Fibroblast of the conjunctiva (primary cell): ENCODE measurements at places on chromosomes 12 and 14.

- no peak for DNase-seq
These were observed 671.2 kb downstream of the LRFN5 start for GRCh38 chr14:42277840-42278239.

DNA sequence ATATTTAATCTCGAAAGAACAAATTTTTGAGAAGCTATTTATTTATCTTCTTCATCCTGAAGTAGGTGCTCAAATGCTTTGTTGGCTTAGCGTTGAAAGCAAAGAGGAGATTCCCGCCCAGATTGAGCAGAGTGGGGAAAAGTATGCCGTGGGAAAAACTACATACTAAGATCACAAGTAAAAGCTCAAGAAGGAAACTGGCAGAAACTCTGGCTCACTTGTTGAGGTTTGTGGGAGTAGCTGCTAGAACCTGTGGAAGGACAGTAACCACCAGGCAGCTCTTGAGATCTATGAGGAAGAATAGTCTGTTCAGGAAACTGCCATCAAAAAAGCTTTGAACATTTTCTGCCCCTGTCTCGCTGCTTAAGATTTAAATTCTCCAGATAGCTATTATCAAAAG, 3.9 kb downstream of the MYRFL start:
- DNase-seq, result no peak

- no peak for DNase-seq
These were observed 14.1 kb downstream of the GPX2 start for GRCh38 chr14:64928239-64929013.

DNA sequence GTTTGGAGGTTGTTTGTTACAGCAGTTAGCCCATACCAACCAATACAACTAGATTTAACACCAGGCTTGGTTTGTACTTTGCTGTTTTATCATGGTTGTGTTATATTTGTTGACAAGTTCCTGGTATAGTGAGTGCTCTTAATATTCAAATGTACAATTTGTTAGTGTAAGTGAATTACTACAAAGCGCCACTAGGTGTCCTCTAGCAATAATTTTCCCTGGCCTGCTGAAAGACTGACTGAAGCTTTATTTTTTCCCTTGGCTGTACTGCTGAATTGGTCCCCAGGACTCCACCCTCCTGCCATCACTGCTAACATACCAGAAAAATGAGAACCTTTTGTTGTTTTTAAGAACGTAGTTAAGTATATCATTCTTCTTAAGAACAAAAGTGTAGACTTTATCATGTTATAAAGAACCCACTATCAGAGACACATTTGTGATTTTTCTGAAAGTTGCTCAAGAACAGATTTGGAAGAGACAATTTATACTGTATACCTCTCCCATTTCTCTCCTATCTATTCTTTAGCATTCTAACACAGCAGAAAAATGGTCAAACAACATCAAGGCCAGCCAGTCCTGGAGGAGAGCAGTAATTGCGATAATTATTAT, 75.3 kb upstream of the FAR2 start:
- DNase-seq, result peak; percentile 51

DNA sequence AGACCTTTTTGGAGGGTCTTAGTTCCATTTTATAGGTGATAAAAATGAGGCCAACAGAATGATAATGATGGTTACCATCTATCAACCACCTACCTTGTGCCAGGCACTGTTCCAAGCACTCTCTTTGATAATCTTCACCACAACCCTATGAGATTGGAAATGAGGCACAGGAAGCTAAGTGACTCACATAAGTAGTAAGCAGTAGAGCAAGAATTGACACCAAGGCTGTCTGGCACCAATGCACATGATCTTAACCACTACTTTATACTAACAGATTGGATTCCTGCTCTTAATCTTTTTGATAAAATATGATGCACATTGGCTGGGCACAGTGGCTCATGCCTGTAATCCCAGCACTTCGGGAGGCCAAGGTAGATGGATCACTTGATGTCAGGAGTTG, 91.4 kb downstream of the DRAM1 start:
- no peak for DNase-seq

DNA sequence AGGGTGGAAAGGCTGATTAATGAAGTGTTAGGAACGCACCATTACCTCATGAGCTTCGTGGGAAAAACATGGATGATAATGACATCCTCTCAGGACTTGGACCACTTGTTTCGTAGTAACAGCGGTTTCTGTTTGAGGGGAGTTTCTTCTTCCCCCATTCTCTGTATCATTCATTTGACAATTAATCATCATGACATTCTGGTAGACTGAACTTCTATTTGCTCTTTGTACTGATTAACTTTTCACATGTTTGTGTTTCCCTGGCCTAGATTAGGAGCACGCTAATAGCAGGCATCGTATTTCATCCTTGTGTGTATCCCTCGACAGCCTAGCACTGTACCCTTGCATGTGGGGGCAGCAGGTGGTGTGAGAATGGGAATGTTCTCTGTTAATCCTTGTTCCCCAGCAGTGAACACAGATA, 8.0 kb downstream of the LRRC74A start:
- DNase-seq, result no peak

DNA sequence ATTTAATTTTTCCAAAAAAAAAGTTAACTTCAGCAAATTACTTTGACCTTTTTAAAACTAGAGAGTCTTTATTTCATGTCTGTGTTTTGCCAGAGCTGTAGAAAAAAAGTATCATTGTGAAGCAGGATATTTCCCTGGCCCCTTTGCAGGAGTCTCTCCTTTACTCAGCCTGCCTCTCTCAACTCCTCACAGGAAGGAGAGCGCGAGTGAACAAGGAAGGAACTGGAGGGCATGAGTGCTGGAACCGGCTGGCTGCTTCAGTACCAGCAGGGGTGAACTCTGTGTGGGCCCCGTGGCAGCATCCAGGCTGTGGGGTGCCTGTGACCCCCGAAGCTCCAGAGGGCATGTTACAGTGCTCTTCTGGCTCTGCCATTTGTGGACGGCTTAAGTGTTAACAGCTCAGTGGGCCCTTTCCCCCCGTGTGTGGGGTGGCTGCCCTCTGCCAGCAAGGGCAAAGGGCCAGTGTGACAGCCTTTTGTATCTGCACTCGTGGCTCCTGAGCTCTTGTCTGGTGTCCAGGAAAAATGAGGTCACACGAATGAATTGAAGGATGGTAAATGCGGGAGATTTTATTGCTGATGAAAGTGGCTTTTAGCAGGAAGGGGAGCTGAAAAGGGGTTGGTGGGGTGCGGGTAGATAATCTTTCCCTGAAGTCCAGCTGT, 76.6 kb upstream of the KCNH3 start:
- no peak for DNase-seq

DNA sequence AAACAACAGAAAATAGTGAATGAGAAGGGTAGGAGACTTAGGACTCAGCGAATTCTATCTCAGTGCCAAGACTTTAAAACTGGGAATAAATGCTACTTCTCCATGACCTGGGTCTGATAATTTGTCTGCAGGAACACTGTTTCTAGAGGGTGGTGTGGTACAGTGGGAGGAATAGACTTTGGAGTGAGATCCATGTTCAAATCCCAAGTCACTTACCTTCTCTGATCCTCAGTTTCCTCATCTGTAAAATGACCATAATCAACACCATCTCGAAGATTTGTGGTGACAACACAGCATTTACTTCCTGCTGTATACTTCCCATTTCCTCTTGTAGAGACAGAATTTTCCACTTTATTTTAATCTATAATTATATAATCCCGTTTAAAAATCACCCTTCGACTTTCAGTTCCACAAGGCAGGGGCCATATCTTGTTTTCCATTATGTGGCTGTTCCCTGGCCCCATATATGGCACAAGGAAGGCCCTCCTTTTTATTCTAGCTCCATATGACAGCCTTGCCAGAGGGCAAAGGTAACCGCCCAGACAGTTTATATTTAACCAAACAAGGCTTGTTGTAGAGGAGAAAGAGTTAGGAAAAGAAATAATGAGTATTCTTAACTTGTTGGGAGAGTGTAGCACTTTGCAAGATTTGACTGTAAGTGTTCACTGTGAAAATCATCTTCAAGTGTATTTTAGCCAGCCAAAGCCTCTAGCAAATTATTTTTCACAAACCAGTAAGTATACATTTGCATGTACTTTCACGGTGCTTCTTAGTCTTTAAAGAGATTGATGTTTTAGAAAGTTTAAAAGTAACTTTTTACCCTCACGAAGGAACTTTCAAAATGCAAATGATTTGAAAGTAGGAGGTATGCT, 243.1 kb downstream of the AKAP6 start:
- no peak for DNase-seq

DNA sequence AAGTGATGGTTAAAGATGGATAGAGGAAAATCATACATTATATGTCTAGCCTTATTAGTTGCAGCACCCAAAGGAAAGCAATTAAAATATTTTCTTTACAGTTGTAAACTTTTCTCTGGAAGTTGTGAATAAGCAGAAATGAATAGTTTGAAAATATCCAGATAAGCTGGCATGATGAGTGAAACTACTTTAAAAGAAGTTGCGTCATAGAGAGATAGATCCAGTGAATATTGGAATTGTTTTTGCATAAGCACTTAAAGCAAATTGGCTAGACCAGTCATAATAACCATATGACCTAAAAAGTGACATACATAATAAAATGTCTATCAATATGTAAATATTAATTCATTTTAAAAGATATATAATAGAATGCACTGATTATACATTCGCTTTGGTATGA, 132.1 kb downstream of the SOX5 start:
- no peak for DNase-seq

DNA sequence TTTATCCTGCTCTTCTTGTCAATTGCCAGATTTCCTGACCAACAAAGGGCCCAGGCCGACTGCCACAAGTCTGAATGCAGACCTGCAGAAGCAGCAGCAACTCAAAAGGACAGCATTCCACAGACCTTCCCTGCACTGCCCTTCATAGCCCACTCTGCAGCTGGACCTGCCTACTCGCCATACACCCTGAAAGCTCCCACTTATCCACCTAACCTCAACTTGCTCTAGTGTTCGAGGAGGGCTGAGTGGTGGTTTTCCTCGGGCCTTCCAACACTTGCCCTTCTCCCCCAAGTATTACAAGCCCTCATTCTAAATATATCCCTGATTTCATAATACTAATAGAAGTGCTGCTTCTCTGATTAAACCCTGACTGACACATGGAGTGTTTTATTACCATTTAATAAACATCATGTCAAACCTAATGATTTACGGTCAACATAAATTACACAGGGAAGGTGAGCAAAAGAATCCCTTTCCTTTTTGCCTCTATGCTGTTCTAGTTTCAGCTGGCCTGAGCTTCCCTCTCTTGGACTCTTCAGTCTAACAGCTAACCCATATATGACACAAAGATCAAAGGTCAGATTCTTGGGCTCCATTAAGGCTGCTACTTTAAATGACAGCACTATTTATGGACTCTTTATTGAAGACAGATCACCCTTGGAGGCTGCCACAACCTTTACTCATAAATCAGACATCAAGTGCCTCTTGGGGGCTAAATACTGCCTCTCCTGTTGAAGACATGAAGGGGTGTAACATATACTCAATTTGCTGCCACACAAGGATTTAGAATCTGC, 1546.9 kb upstream of the TMEM132C start:
- no peak for DNase-seq

GRCh38 chr14:32720927-32721326, 217.8 kb upstream of the NPAS3 start:
- no peak for DNase-seq

DNA sequence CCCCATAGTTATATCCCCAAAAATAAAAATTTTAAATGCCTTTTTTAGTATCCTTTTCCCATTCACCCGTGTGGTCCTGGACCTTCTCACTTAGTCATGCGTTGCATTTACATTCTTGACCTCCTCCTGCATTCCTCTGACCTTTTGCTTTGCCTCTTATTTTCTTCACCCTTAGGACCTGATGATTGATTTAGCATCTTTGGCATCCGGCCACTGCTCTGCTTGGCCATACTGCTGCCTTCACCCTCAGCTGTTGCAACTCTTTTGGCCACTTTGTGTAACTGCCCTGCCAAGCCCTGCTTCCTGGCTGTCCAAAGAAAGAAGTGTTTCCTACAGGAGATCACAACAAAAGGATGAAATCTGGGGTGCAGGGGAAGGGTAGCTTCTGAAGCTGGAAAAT, 48.8 kb upstream of the SLC38A4 start:
- peak; percentile 6 for DNase-seq

GRCh38 chr14:24113801-24114531, 611 bp upstream of the DCAF11 start:
- peak; percentile 82 for DNase-seq

- no peak for DNase-seq
These were observed 119.4 kb downstream of the KTN1 start for GRCh38 chr14:55699131-55700057.

DNA sequence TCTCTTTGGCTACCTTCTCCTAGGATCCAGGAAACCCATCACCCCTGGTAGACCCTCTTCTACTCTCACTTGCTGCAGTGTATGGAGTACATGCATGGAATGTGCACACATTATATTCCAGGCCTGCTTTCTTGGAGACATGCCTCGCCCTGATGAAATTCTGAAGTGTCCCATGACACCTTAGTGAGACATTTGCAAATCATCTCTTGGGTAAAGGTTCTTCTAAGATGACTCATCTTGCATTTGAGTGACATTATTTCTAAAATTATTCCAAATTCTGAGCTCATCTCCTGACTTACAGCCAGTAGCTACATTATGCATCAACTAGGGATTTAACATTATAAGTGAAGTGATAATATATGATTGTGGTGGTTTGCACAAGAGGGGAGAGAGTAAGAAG, 49.8 kb downstream of the SDR9C7 start:
- DNase-seq, result peak; percentile 6

DNA sequence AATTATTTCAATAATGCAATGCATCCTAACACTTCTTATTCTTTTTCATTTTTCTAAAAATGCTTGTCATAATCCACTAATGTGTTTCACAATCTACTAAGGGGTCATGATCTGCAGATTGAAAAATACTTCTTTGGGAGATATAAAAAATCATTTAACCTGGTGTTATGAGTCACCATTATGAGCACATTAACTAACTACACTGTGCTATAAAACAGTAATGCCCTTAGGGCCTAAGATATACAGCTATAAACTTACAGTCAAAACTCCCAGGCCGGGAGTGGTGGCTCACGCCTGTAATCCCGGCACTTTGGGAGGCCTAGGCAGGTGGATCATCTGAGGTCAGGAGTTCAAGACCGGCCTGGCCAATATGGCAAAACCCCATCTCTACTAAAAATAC, 14.2 kb downstream of the ATXN2 start:
- DNase-seq, result no peak

DNA sequence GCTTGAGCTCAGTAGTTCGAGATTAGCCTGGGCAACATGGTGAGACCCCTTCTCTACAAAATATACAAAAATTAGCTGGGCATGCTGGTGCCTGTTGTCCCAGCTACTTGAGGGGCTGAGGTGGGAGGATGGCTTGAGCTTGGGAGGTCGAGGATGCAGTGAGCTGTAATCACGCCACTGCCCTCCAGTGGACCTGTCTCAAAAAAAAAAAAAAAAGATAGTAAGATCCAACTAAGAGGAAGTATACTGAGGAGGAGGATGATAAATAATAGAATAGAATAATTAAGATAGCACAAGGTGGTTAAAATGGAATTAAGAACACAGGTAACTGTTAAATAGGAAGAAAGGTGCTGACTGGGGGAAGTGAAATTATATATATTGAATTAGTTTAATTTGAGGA, 37.0 kb upstream of the BAZ1A start:
- DNase-seq, result no peak

GRCh38 chr12:55845361-55845760, 2.6 kb upstream of the MMP19 start:
- no peak for DNase-seq
